Activated CD4-positive, alpha-beta T cell treated with anti-CD3 and anti-CD28 coated beads, Interleukin-2, amount 50 U/mL, for 16 hours (primary cell): ENCODE measurements at places on chromosomes 3 and 15.
A peak's percentile ranks its signal among the peaks of the same experiment; 100 is the strongest.

GRCh38 chr3:183653209-183654064 is 18.0 kb downstream of the KLHL24 start:
- DNase-seq = no peak

GRCh38 chr15:46901001-46901400 is 816.3 kb upstream of the SEMA6D start:
- no peak for DNase-seq

- DNase-seq = no peak
Measured at GRCh38 chr3:110910346-110910955, 161.2 kb upstream of the NECTIN3 start.

DNA sequence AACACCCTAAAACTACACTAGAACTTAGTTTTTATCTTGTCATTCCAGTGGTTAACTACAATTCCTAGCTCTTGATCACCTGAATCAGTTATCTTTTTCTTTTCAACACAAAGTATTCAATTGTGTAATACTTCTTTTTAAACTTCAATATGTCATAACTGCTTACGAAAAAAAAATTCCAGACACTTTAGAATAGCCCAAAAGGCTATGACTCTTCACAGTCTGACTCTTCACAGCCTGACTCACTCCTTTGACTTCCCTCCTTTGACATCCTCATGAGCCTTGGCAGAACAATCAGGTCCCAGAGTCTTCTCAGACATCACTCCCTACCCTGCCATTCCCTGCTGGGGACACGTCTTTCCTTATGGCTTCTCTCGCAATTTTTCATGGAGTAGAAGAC is 727.1 kb downstream of the ROBO1 start:
- DNase-seq = no peak

DNA sequence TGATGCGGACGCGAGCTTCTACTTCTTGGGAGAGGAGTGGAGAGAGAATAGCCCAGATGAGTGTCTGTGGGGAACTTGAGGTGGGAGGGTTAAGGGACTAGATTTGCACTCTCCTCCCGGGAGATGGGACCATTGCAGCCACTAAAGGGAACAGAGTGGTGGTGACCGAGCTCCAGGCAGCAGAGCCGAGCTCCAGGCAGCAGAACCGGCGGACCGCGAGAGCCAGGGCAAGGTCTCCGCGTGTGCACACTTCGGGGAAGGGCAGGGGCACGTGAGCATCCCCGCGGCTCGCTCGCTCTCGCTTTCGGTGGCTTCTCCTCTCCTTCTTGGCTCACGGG is 1.1 kb downstream of the IGDCC3 start:
- DNase-seq = no peak

GRCh38 chr3:195052939-195053338 is 218.0 kb downstream of the XXYLT1 start:
- no peak for DNase-seq

GRCh38 chr15:55902981-55903380 is 90.4 kb downstream of the NEDD4 start:
- no peak for DNase-seq

DNA sequence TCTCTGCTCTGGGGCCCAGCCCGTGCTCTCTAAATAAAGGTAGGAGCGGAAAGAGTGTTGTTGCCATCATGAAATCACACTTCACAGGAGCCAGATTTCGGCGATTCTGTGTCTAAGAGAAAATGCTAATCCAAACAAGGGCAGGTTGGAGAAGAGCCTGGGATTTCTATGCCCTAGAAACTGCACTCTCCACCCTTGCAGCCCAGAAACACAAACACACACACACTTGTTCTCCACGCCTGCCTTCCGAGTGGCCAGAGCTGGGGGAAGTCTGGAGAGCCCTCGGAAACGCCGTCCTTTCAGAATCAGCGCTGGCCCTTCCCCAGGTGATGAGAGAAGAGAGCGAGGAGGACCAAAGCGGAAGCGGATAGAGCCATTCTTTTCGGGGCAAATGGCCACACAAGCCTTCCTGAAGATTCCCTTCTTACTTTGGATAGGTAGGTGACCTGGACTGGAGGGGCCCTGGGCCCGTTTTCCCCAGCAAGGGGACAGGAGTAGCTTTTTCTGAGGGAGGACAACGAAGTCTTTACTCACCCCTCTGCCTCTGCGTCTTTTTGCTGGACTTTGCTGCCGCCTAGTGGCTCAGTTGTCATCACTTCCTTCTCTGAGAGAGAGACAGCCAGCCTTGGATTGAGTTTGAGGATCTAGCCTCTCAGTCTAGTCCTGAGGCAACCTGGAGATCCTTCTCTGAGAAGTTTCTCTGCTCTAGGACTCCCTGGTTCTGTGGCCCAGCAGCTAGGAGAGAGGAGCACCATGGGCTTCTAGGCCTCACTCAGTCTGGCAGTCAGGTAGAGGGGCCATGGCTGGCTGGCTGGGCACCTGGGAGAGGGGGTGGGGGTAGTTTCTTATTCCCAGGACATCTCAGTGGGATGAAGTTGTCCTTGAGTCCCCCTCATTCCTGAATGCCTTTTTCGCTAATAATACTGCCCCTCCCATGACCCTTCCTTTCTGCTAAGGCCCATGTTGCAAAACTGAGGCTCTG is 37.7 kb downstream of the SENP8 start:
- DNase-seq = peak; percentile 83

- DNase-seq = no peak
Measured at GRCh38 chr15:64051093-64051402, 4.8 kb upstream of the DAPK2 start.

DNA sequence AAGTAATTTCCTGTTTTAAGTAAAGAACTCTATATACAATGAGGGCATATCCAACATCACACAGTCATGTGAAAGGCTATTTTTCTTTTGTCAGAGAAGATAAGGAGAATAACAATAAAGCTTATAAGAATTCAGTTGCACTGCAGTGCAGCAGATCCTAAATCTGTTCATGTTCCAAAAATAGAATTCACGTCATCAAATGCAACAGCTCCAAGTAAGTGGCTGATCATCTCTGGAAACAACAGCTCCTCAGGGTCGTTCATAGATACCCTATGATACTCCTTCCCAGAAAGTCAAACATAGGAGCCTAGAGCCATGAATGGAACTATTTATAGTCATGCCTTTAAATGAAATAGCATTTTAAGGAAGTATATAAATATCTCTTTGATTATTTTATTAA is 100.2 kb downstream of the FMN1 start:
- no peak for DNase-seq

DNA sequence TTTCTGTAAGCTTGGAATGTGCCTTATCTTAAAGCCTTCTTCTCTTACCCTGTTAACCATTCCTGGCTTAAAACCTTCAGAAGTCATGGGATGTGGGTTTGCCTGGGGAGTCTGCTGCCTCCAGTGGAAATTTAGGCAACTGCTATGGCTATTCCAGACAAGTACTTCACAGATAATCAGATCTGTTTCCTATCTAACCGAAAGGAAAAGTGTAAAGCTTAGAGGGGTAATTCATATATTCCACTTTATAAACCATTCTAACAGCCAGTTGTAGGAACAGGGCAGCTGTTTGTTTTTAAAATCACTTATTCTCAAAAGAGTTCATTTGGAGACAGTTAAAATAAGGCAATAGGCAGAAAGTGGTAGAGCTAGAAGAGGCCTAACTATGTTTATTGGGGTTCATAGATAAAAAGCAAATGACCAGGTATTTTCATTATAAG is 219.9 kb downstream of the TCF12 start:
- no peak for DNase-seq

- DNase-seq = no peak
Measured at GRCh38 chr3:169286214-169286613, 377.3 kb downstream of the MECOM start.

DNA sequence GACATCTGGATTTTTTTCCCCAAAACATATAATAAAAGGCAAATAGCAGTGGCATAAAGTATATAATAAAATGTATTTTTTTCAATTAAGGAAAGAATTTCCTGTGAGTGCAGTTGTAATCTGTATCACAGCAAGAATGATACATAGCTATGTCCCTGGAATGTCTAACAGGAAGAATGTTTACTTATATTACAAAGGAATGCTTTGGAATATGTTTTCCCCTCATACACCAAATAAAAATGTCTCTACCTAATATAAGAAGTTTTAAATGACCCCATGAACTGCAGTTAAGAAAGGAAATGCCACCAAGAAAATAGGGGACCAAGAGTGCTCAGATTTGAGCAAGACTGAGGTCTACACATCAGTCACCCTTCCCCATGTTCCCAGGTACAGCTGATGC is 38.0 kb upstream of the ATP11B start:
- no peak for DNase-seq

DNA sequence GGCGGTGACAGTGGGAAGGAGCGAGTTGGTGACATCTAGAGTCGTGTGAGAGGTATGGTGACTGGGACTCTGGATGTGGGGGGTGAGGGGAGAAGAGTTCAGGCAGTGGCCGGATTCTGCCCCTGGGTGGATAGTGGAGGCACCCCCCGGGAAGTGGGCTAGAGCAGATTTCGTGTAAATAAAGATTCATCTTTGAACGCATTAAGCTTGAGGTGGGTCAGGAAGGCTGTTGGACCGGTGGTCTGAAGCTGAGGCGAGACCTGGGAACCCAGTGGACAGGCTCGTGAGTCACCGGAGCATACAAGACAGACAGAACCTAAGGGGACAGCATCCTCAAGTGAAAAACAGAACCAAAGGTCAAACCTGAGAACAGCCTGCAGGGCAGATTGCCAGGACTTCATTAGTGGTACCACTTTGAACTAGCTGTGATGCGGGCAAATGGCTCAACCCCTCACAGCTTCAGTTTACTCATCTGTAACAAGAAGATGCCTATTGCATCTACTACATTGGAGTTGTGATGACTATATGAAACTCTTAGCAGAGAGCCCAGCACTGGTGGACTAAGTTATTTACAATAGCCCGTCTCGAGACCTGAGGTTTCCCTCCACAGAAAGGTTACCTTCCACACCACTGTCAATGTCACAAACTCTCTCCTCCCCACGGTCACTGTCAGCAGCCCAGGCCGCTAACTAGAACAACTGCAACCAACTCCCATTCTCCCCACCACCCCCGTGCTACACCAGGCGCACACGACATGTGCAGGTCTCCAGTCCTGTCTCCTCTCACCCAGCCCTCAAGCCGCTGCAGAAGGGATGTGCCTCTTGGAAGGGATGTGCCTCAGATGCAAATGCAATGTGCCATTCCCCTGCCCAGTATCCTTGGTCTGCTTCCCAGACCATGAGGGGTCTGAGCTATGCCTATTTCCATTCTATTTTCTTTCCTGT is 901 bp upstream of the CLN6 start:
- DNase-seq = no peak

DNA sequence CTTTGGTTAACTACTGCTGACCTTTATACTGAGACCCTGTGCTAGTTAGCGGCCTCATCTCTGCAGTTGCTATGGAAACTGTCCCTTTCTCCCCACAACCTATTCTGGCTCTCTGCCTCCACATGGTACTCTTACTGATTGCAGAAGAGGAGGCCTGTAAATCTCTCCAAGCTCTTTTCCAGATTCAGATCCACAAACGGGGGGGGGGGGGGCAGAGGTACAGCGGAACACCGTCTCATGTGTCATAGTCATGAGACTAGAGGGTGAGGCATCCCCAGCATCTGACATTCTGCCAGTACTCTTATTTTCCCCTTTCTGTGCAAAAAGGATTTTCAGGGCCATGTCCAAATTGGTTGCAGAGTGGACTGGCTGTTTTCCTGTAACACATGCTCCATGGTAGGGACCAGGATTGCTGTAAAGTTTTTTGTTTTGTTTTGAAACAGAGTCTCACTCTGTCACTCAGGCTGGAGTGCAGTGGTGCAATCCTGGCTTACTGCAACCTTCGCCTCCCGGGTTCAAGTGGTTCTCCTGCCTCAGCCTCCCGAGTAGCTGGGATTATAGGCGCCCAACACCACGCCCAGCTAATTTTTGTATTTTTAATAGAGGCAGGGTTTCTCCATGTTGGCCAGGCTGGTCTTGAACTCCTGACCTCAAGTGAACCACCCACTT is 8.3 kb upstream of the MAP1A start:
- DNase-seq = no peak

GRCh38 chr3:3771567-3771966 is 27.7 kb upstream of the LRRN1 start:
- DNase-seq = no peak

GRCh38 chr3:49434731-49435130 is 5.6 kb upstream of the NICN1 start:
- DNase-seq = no peak

DNA sequence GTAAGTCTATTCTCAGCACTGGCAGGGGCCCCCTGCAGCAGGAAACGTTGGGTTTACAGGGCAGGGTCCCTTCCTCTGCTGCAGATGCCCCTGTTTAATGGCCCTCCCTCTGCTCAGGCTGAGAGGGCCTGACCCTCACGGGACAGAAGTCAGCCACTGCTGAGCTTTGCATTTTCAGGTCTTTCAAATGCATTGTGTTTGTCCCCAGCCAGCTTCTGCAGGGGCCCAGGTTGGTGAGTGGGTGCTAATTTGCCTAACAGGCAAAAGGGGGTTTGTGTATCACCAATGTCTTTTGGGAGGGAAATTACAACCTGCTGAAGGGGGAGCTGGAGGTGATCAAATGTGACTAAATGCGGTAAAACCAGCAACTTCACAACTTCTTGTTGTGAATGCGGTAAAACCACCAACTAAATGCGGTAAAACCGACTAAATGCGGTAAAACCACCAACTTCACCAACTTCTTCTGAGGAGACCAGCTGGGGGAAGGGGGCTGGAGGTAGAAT is 44.8 kb upstream of the UBE2E1 start:
- peak; percentile 67 for DNase-seq

DNA sequence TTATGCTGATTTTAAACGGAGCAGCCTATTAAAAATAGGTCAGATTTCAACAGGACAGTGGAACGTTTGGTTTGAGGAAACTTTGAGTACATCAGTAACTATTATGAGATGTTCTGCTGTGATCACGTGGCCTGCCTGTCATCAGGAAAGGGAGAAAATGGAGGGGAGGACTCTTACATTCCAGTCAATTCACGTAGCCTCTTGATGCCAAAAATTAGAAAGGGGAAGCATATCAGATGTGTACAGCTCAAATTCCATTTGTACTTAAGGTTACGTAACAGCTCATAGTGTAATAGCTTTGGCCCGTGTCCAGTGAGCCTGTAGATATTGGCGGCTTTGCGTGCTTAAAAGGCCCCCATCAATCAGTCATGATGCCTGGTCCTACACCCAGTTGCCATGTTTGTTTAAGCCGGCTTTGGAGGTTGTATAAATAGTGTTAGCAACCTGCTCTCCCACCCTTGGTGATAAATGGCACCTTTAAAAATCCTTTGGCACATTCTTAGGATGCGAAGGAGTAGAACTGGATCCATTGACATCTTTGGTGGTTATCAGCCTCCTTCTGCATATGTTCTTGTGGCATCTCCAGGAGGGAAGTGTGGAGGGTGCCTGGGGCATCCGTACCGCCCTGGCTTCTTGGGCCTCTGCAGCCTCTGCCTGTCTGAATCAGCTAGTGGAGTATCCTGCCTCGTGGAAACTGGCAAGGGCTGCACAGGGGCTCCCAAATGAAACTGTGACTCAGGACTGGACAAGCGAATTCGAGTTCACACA is 163.9 kb downstream of the THSD4 start:
- DNase-seq = no peak

DNA sequence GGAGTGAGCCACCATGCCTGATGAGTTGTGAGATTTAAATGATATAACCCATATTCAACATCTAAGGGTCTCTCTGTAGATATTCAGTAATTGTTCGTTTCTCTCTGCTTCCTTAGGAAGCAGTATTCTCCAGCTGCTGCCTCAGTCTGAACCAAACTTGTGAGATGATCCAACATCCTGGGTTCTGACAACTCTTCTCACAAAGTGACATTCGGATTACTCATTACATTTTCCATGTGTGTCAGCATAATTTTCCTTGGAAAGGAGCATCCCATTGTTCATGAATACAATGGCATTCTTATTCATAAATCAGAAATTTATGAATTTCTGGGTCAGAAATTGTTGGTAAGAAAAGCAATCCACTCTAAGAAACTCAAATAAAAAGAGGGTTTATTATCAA is 15.0 kb upstream of the SEC22A start:
- DNase-seq = no peak

GRCh38 chr3:69781593-69781992 is 42.3 kb downstream of the MITF start:
- no peak for DNase-seq
